AML-193 (cell line): ENCODE measurements at places on chromosomes 5 and 9.

DNA sequence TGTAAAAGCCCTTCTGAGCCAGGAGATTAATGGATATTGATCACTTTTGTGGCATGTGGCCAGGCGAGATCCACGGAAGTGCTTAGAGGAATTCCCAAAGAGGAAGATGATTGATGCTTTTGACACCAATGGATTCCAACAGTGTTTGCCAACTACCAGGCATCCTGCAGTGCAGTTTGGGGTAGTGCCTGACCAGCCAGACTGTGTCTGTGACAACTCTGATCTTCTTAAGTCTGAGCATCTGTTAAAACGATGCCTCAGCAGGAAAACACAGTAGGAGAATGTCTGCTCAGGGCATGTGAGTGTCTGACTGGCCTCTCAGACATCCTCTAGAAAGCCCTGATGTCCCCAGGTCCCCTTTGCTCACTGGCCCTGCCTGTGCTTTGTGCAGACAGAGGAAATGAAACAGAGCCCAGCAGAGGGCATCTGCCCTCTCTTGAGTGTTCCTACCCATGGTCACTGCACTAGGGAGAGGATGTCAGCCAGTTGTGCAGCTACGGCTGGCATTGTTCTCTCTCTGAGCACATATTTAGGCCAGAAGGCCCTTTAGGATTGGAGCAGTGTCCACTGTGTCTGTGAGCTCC lies 57.0 kb downstream of the TRPC7 start:
- DNase-seq, result no peak

DNA sequence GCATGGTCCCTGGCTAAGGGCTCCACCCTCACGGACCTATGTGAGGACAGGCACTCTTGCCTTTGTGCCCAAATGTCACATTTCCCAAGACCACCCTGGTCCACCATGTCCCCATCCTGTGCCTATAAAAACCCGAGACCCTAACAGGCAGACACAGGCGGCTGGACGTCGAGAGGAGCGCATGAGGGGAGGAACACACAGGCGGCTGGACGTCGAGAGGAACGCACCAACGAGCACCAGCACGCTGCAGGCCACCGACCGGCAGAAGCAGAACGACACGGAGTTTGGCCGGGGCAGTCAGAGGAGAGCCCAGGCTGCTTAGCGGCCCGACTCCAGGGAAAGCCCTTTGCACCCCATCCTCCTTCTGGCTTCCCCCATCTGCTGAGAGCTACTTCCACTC lies 119.9 kb downstream of the ADAMTS2 start:
- DNase-seq, result no peak

DNA sequence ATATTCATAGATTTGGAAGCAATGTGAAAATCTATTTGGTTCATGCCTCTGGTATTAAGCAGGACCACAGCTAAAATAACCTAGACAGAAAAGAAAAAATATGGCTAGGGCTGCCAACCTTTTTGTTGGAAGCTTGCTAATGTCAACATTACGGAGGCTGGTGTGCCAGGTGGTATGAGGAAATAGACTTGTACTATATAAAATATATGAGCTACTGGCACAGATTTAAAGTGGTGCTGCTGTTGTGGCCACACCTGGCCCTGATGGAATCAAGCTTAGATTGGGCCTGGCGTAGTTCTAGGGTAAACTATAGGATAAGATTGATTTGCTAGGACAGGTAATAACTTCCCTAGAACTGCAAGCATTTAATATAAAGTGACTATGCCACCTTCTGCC lies 10.6 kb upstream of the PARP8 start:
- no peak for DNase-seq

DNA sequence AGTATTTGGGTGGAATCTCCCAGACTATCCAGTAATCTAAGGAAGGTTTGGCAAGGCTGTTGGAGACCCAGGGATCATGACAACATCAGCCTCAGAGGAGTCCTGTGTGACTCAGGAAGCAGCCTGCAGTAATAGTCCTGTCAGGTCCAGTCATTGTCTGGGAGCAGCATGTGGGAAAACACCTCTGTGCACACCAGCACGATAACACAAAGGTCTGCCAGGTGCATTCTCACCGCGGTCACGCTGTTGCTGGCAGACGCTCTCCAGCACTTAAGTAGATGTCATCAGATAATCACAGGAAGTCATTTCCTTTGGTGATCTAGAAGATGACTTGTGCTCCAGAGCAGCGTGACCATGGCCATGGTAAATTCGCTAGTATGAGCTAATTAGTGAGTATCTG lies 99.2 kb upstream of the IQGAP2 start:
- no peak for DNase-seq

DNA sequence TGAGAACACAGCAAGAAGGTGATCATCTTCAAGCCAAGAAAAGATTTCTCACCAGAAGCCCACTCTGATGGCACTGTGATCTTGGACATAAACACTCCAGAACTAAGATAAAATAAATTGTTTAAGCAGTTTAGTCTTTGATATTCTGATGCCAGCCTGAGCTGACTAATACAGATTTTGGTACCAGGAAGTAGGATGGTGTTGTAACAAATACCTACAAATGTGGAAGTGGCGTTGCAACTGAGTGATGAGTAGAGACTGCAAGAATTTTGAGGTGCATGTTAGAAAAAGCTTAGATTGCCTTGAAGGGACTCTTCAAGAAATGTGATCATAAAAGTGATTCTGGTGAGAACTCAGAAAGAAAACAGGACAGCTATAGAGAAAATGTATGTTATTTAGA lies 592.4 kb upstream of the DAB2 start:
- peak; percentile 82 for DNase-seq

GRCh38 chr5:132378580-132378979 lies 9.1 kb downstream of the SLC22A5 start:
- no peak for DNase-seq

DNA sequence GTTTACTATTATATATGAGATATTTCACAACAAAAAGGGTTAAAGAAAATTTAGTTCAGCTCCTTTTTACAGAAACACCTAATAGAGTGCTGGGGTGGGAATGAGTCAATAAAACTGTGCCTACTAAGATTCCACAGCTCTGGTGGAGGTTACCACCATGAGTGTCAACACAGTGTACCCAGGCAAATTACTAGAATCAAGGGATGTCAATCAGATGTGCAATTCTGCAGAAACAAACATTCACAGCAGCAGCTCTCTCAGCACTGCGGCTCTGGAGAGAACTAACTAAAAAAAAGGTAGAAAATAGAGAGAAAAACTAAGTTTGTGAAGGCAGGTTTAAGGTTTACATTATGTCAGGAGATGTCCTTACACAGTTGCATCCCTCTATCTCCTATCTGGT lies 1313.0 kb downstream of the MAT2B start:
- no peak for DNase-seq

- no peak for DNase-seq
Measured at GRCh38 chr5:95557841-95558240, 2.9 kb downstream of the ARSK start.

DNA sequence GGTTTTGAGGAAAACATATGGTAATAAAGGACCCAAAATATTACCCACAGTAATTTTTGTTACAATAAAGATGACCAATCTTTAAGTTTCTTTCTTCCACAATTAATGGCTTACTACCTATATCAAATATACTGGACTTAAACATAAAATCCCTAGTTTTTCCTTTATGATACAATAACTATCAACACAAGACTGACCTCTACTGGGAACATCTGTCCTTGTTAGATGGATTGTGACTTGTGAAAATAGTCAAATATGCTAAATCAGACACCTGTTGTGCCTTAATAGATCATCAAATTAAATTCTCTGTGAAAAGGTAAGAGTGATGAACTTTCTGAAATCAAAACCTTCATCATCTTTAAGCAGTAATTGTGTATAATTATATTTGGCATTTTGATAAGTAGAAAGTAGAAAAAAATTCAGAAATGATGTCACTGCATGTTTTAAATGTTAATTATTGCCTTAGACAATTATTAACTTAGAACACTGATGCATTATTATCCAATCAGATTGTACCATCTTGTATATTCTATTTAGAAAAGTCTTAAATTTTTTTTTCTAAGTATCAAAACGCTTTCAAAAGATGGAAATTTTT lies 113.6 kb downstream of the DEPDC1B start:
- DNase-seq, result no peak

DNA sequence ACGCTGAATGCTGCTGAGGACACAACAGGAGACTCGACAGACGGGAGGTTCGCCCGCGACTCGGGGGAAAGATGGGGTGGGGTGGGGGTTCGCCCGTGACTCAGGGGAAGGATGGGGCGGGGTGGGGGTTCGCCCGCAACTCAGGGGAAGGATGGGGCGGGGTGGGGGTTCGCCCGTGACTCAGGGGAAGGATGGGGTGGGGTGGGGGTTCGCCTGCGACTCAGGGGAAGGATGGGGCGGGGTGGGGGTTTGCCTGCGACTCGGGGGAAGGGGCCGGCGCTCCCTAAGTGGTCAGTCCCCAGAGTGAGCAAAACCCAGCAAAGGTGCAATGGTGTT lies 2.2 kb downstream of the LCN6 start:
- no peak for DNase-seq

- DNase-seq, result no peak
Measured at GRCh38 chr9:129501771-129502319, 119.1 kb downstream of the C9orf50 start.

DNA sequence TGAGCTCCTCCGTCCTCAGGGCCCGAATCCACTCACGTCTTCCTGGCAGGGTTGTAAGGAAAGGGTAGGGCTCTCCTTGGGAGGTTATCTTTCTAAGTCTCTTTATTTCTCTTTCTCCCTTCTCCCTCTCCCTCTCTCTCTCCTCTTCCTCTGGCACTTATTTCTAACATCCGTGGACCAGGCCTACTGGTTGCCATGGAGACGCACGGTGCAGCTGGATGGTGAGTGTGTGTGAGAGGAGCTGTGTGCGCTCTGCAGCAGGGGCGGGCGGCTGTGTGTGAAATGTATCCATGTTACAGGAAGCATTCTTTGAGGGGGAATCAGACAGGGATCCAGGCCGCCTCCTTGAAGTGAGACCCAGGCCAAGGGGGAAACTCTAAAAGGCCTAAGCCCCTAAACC lies 32.2 kb downstream of the PCDH1 start:
- no peak for DNase-seq

GRCh38 chr5:107514305-107514704 lies 156.4 kb downstream of the EFNA5 start:
- no peak for DNase-seq

- no peak for DNase-seq
Measured at GRCh38 chr9:33306037-33306436, 15.7 kb downstream of the NFX1 start.

GRCh38 chr5:80204808-80205614 lies 50.8 kb downstream of the SERINC5 start:
- no peak for DNase-seq

DNA sequence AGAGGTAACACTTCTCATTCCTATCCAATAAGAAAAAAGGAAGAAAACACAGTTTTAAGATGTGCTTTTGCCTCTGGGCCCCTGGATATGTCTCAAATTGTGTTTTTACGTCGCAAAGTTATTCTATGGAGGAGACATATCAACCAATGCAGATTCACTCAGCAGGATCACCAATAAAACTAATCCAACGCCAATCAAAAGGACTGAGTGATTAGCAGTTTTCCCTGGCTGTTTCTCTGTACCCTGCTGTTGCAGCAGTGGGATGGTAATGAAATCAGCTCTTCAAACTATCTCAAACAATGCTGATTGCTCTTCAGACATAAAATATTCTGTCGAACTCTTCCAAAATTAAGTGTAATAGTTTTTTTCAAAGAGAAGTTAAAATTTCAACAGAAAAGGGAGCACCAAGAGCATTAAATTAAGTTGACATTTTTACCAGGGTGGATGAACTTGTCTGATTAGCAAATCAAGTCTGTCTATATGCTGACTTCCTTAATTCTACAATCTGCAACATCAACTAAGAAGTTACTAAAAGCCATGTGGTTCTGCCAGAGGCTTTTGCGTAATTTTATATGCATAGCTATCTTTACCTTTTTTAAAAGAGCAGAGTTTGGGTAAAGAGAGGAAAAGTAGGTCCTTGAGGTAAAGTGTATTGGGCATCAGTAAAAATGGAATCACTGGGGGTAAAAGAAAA lies 9.7 kb upstream of the HK3 start:
- peak; percentile 75 for DNase-seq

- DNase-seq, result no peak
Measured at GRCh38 chr9:137878146-137878941, 762 bp downstream of the CACNA1B start.

DNA sequence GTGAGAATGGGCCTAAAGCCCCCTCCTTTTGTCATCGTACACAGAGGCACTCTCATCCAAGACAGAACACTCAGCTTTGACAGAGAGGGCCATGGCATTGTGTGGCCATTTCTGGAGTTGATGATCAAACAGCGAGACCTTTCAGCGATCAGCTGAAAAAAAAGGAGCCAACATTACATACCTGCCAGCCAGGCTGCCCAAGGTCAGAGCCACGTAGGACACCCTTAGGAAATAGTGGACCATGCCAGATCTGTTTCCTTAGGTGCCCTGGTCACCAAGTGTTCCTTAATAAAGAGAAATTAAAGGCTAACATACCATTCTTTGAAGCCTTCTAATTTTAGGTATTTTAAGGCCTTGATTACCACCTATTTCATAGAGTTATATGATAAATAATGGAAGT lies 105.5 kb upstream of the PRLR start:
- no peak for DNase-seq

GRCh38 chr9:130824643-130825350 lies 10.3 kb upstream of the ABL1 start:
- DNase-seq, result no peak

GRCh38 chr9:128093011-128093410 lies 25.0 kb downstream of the SLC25A25 start:
- DNase-seq, result no peak
